ENCODE measurements at places on chromosomes 4 and X. TPM values are rescaled to one million over a fixed set of nuclear protein-coding genes. Genes with fewer than 3 reads are reported as not detected.

The SYN1 gene
- 11.2 TPM for polyA plus RNA-seq

The HCCS gene
- polyA plus RNA-seq: 28.2 TPM

The SSX4 gene
- not detected for polyA plus RNA-seq

DNA sequence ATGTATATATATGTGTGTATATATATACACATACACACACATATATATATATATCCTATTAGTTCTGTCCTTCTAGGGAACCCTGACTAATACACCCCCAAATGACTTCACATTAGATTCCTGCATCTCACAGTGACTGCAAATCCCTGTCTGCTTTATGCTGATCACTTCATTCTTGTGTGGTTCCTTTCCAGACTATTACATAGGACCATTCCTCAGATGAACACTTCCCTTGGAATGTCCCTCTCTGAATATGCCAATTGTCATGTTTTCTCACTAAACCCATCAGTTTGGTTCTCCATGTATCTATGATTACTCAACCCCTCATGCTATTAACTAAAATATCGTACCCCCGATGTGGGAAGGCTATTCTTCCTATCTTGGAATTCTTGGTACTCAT is 605.2 kb upstream of the NR3C2 start:
- no peak for DNase-seq

DNA sequence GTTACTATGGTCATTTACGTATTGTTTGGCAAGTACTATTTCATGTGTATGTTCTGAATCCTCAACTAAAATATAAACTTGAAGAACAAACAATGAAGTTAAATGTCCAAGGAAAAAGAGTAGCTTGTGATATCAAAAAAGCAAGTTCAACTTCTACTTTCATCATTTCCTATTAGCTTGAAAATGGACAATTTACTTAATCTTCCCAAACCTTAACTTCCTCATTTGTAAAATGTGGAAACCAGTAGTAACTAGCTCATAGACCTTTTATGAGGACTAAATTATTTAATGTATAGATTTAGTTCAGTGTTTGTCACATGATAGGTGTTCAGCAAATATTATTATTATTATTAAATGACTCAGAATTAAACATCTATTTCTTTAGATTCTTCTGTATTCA is 276.8 kb upstream of the TET2 start:
- no peak for DNase-seq

The PABPC1L2A gene
- not detected for polyA plus RNA-seq

The ODAM gene
- not detected for polyA plus RNA-seq

- no peak for DNase-seq
These were observed 15.1 kb upstream of the FABP2 start for GRCh38 chr4:119337010-119337409.

DNA sequence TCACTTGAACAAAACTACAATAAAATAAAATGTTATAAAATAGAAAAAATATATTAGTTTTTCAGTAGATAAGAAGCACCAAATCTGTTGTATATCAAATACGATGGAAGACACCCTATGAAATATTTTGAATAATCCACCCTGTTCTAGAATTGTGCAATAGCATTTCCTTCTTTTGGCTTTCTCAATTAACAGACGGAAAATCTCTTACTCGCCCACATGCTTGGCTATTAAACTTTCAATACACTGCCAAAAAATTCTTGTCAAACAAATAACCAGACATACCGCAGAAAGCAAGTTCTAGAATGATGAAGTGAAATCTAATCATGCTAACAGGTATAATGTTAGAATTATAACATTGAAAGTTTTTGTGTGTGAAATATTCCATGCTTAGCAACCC is 671.6 kb upstream of the SLIT2 start:
- peak; percentile 54 for DNase-seq

DNA sequence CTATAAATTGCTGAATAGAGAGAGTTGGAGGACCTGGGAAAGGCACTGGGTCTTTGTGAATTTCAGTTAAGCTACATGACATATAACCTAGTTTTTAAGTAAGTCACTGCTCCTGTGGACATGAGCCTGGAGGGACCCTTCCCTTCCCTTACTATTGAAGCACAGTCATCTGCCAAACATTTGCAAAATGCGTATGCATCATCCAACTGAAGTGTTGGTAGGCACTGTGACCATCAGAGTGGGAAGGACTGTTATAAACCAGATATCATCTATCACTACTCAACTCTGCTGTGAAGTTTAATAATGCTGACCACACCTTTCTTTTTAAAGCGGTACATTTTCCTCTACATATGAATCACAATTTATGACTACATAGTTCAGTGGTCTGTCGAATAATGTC is 5.2 kb downstream of the GABRA3 start:
- DNase-seq: no peak

The PGAM4 gene
- 0.41 TPM for polyA plus RNA-seq

- DNase-seq: no peak
These were observed 52.6 kb downstream of the ZFYVE28 start for GRCh38 chr4:2365913-2366210.

DNA sequence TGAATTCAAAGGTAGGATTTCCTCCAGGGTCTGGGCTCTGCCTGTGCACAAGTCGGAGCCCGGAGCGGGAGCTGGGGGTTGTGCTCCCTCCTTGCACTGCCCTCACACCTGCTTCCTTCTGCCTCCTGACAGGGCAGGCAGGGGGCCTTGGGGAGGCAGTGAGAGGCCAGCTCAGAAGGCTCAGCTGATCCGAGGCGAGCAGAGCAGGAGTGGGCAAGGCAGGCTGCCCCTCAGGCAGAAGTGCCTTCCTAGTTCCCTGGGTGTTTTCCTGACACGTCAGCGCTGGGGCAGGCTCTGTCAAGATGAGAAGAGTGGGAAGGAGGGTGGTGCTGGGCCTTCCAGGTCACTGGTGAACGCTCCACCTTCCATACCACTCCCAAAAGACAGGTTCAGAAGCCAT is 5.5 kb upstream of the IRAK1 start:
- DNase-seq: no peak

GRCh38 chr4:159925770-159926169 is 822.9 kb downstream of the RAPGEF2 start:
- no peak for DNase-seq

DNA sequence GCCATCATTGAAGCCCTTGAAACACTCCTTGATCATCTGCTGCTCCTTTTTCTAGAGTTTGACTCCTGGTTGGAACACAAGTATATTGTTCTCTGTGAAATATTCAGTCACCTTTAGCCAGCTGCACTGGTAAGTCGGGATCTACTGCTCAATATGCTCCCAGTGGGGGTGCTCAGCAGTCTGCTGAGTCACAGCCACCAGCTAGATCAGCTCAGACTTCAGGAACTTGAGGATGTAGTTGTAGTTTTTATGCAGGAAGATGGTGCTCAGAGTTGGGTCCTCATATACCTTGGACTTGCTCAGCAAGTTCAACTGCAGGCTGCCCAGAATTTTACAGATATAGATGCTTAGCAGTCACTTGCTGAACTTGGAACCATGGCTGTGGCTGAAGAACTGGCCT is 202.5 kb upstream of the RPL34 start:
- DNase-seq: no peak

Measured in muscle of back (tissue), 13 donors.